Activated CD4-positive, alpha-beta memory T cell treated with anti-CD3 and anti-CD28 coated beads, Interleukin-2, amount 10 ng/mL, durations not matched to agents 7 days and 5 days (primary cell): ENCODE measurements at places on chromosomes 3 and 15. TPM values are rescaled to one million over a fixed set of nuclear protein-coding genes. Genes with fewer than 3 reads are reported as not detected.
A peak's percentile ranks its signal among the peaks of the same experiment; 100 is the strongest.

Gene ATP13A5
- total RNA-seq: not detected

Gene UROC1
- not detected for total RNA-seq

Gene MUC4
- 0.08 TPM for total RNA-seq

Gene DLEC1
- total RNA-seq: 4.2 TPM

Gene CXCR6
- total RNA-seq: 53.8 TPM

Gene HPS3
- 33.7 TPM for total RNA-seq

Gene ITGA11
- 0.20 TPM for total RNA-seq

Gene HCLS1
- 380 TPM for total RNA-seq

Gene KLHL40
- not detected for total RNA-seq

Gene STRIT1
- total RNA-seq: not detected

Gene NKIRAS1
- total RNA-seq: 3.0 TPM

Gene TRPC1
- total RNA-seq: 3.0 TPM

DNA sequence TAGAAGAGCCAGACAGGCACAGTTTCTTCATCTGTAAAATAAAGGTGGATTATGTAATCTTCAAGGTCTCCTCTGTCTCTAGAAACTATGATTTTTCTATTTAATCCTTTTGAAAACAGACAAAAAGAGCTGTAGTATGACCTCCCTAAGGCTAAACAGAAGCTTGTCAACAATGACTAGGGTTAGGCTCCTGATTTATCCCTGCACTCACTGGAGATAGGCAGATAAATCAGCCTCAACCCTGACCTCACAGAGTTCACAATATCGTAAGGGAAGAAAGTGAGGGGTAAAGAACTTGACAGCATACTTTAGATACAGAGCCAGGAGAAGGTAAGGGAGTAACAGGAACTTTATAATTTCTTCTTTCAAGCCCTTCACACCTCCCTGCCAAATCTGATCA, 124.8 kb downstream of the TMCC1 start:
- DNase-seq: no peak

DNA sequence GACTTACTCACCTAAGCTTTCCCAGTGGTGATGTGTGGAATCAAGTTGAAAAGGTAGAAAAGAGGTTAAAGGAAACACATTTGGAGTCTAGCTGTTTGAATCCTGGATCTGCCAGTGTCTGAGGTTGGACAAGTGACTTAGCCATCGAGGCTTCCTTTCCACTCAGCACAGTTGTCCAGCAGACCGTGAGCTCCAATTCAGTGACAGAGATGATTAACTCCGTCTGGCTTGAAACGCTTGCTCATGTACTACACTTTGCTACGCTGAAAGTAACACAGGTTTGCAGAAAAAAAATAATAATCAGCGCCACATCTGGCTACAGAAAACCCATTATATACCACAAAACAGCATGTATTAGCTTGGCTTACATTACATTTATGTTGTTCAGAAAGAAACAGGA, 364.9 kb upstream of the MCTP2 start:
- DNase-seq: no peak

GRCh38 chr15:62348118-62348517, 183.0 kb upstream of the C2CD4B start:
- DNase-seq: no peak

DNA sequence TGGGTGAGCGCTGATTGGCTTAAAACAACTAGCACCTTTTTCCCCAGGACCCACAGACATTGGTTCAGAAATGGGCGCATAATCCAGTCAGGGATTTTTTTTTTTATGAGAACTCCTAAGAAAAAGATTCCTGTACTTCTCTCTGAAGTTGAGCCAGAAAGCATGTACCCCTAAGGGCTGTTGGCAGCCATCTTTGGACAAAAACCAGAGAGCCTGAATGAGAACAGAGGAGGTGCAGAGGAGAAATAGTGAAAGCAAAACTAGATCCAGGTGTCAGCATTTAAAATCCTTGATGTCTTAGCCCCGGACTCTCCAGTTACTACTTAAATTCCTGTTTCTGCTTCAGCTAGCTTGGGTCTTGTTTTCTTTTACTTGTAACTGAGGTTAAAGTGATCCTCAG, 1.9 kb upstream of the SLC27A2 start:
- no peak for DNase-seq

GRCh38 chr15:73996939-73997338, 2.4 kb downstream of the PML start:
- DNase-seq: peak; percentile 60

- DNase-seq: peak; percentile 36
These were observed 54.2 kb upstream of the ARHGEF3 start for GRCh38 chr3:56855856-56856512.

- peak; percentile 27 for DNase-seq
These were observed 1.2 kb downstream of the IGDCC4 start for GRCh38 chr15:65421360-65422215.

GRCh38 chr15:38622304-38622703, 57.7 kb upstream of the RASGRP1 start:
- no peak for DNase-seq

- no peak for DNase-seq
These were observed 67.5 kb downstream of the RPL22L1 start for GRCh38 chr3:170802164-170803151.

GRCh38 chr3:72900048-72900447, 12.2 kb downstream of the GXYLT2 start:
- no peak for DNase-seq

- DNase-seq: no peak
These were observed 772.4 kb upstream of the NR2F2 start for GRCh38 chr15:95558131-95558530.

GRCh38 chr3:171326717-171327440, 133.3 kb downstream of the TNIK start:
- DNase-seq: no peak

GRCh38 chr15:32840507-32841245, 122.9 kb downstream of the GREM1 start:
- no peak for DNase-seq

DNA sequence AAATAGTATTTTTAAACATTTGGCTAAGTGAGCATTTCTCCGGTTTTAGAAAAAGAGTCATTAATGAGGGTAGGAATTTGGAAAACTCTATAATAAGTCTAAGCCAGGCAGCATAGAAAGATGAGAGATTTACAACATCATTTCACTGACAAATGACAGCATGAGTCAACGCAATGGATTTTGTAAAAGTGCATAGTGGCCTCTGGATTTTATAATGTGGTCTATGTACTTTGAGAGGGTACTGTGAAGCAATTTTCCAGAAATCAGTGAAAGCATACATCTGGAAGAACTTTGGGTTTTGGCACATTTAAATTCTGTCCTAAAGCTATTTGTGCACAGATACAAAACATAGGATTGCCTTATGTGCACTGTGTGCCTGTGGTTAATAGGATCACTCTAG, 130.8 kb upstream of the CCNL1 start:
- DNase-seq: no peak

DNA sequence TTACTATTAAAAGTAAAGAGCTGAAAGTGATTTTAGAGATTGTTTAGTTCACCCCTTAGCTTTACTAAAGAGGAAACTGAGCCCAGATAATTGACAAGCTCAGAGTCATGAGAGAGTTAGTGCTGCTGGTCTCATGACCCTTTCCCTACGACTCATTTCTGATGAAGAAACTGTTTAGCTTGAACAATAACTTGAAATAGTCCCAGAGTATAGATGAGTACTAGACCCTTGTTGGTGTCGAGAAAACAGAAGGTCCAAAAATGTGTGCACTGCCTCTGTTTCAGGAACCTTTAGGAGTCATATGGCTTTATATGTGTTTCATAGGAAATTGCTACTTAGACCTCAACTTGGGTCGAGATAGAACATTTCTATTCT, 58.2 kb downstream of the IL16 start:
- DNase-seq: no peak

DNA sequence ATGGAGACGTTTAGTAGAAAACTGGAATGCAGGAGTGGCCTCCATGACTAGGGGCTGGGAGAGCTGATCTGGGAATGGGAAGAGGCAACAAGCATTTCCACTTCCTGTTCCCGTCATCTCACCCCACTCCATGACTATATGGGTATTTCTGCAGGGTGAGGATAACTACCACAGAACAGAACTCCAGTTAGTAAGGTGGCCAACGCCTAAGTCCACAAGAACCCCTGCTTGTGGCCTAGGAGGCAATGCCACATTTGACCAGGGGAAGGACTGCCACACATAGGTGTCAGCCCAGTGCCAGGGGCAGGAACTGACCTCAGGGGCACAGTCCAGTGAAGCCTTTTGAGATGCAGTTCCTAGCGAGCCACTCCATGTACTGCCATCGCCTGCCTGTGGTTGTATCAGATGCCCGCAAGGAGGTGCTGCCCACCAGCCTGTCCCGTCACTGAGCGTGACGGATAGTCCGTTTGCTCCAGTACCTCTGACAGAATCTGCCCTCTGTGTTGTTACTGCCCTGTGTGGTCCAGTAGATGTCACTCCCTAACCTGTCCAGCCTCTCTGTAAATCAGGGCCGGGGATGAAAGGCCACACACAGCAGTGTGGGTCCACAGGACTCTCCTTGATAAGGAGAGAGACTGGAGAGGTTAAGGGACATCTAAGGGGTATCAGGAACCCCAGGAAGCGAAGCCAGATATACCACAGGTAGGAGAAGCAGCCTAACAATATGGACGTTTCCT, 3.5 kb upstream of the MTFMT start:
- DNase-seq: peak; percentile 46
